Activated CD4-positive, alpha-beta T cell treated with anti-CD3 and anti-CD28 coated beads for 36 hours (primary cell): ENCODE measurements at places on chromosomes 1 and 21.

GRCh38 chr1:201401700-201402099 lies 2.6 kb upstream of the LAD1 start:
- DNase-seq, result no peak

DNA sequence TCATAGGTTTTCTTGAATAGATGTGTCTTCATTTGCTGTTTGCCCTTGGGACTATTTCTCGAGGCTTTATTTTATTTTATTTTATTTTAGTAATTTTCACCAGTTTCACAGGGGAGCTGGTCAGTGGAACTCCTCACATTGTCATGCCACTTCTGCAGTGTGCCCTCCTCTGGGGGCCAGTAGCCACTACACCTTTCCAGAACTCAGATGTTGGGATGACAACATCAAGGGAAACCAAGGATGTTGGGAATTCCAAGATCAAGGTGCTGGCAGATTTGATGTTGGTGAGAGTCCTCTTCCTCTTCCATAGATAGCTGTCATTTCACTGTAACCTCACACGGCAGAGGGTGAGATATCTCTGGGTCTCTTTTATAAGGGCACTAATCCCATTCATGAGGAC lies 35.5 kb downstream of the SLC26A9 start:
- no peak for DNase-seq

- no peak for DNase-seq
Measured at GRCh38 chr1:119046785-119047438, 58.8 kb upstream of the TBX15 start.

- no peak for DNase-seq
Measured at GRCh38 chr1:90550626-90551406, 166.3 kb downstream of the BARHL2 start.
